ENCODE measurements at places on chromosomes 4 and X.

DNA sequence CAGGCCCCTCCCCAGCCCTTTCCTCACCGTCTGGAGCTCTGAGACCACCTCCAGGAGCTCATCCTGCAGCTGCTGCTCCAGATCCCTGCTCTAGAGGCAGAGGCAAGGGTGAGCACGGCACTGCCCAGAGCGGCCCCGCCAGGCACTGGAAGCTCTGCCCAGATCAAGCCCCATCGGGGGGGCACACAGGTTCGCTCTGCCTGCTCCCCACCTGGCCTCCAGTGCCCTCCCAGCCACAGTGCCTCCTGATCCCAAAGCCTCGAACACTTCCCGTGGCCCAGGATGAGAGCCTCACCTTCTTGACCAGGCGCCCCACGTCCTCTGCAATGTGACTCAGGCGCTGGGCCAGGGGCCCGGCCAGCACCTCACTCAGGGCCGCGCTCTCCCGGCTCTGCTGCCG, 5.0 kb downstream of the ARHGAP4 start:
- no peak for DNase-seq

- DNase-seq = no peak
These were observed 19.9 kb upstream of the ENPP6 start for GRCh38 chr4:184237612-184238011.

DNA sequence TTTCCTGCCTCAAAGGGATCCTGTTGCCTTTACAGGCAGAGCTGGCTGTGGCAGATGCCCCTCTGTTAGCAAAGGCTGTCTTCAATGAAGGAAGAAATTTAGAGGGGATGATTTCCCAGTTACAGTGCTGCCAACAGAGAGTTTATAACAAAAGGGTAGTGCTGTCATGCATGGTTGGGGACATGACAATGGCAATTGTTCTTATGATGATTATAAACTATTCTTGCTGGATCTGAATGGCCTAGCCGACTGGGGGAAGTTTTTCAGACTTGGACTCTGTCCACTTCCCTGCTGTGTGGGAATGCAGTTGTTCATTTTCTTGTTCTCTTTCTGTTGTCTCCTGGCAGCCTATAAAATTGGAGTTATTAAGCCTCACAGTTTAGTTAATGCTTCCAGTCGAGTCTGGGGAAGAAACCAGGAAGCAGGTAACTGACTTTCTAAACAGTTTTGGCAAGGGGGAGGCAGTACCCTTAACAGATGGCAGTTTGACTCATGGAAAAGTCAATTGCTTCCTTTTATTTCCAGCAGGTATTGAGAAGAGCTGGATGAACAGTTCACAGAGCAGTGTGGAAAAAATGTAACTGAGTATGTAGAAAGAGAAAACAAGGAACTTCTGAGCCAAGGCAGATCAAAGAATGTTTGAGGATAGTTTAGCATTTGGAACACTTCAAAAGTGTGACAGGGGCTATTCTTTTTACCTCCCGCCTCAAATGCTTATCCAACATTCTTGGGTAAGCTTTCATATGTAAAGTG, 582.6 kb downstream of the RAPGEF2 start:
- no peak for DNase-seq

DNA sequence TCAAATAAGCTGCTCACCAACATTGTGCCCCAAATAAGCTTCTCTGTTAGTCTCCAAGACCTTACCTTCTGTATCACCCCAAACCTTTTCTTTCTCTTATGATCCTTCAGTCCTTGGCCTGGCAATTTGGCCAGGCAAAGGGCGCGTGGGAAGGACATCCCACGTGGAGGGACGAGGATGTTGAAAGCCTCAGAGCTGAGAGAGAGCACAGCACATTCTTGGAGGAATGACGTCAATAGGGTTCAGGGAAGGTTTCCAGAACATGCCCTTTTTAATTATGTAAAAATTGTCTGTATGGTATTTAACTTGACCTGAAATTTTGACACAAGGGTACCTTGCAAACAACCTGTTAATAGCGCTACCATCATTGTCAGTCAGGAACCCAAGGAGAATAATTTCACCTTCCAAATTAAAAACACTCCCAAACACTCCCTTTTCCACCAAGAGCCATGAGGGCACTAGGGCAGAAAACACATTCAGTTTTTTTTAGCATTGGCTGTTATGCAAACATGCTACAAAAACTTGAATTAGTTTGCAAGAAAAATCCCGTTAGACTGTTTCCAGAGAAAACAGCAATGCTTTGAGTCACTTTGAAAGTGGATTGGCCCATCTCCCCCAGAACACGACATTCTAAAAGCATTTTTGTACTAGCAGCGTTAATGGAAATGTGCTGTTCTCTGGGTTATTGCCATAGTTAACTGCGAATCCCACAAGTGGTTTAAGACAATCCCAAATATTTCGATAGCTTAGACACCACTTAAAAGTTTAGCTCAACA, 183.2 kb upstream of the PUDP start:
- peak; percentile 87 for DNase-seq

- no peak for DNase-seq
These were observed 952 bp downstream of the ANOS1 start for GRCh38 chrX:8730812-8731558.

- DNase-seq = no peak
These were observed 158.5 kb downstream of the SH3KBP1 start for GRCh38 chrX:19728915-19729314.

GRCh38 chr4:37528166-37528885, 157.8 kb downstream of the RELL1 start:
- no peak for DNase-seq

GRCh38 chr4:15868826-15869413, 69.6 kb downstream of the FGFBP1 start:
- no peak for DNase-seq

- DNase-seq = peak; percentile 8
These were observed 81.2 kb downstream of the DCK start for GRCh38 chr4:71074452-71075299.

GRCh38 chrX:6313356-6313755, 84.7 kb upstream of the NLGN4X start:
- no peak for DNase-seq

DNA sequence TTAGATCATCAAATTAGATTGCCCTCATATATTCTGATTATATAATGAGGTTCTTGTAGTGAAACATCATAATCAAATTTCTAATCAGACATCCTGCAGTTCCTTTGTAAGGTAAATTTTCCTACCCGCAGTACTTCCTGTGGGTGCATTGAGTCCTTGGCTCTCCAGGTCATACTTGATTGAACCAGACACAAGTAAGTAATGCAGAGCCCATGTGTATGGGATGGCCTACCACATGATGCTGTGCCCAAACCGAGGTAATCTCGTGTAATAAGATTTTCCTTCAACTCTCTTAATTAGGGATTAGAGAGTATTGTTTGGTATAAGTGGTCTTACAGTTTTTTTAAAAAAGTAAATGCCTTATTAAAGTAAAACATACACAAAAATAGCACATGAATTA, 1841.8 kb downstream of the PCDH7 start:
- no peak for DNase-seq

DNA sequence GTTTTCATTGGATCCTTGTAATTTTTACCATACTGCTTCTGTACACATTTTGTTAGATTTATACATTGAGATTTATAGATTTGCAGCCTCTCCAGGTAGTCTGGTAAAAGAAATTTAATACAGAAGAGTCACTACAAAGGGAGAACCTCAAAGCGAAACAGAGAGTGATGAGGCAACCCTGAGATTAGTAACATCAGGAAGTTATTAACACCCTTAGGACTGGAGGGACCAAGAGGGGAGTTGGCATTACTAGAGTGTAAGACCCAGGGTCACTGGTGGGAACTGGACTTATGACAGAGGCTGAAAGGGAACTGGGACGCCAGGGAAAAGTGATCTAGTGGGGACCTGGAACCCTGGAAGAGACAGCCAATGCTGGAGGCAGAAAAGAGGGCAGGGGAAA, 20.6 kb upstream of the MAML3 start:
- peak; percentile 46 for DNase-seq
